ENCODE measurements at places on chromosomes 3 and 15.

GRCh38 chr3:126050050-126050392 lies 33.9 kb downstream of the SLC41A3 start:
- no peak for DNase-seq

GRCh38 chr15:90921887-90922286 lies 10.5 kb downstream of the HDDC3 start:
- no peak for DNase-seq

DNA sequence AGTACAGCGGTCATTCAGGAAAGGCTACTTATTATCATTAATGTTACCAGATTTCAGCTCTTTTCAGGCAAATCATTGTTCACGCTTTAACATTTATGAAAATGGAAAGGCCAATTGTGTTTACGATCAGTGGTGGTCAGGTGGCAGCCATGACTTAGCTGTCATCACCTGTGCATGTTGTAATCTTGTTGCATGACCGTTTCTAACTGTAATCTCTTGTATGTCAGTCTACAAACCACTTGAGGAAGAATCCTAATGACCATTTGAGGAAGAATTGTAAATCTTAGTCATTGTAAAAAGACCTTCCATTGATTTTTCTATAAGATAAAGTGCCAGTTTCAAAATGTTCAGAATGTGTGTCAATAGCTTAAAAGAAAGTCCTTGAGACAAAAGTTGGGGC lies 100.4 kb downstream of the SERPINI1 start:
- DNase-seq: no peak

DNA sequence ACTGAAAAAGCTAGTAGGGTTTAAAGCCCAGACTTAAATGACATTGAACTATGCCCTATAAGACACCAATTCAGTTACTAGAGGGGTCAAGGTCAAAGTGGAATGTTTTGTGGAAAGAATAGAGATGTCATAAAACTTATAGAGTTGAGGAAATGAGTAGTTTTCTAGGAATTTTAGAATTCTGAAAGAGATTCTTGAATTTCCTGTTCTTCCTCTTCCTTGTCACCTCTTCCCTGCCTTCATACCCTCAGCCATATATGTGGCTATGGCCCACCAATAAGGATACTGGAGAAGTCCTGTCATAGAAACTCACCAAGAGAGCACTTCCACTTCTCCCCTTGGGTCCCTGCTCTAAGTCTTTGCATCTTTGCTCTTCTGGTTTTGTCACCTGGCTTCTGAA lies 104.9 kb upstream of the TGFBR2 start:
- no peak for DNase-seq

GRCh38 chr3:135516143-135516542 lies 449.4 kb upstream of the PPP2R3A start:
- DNase-seq: no peak

DNA sequence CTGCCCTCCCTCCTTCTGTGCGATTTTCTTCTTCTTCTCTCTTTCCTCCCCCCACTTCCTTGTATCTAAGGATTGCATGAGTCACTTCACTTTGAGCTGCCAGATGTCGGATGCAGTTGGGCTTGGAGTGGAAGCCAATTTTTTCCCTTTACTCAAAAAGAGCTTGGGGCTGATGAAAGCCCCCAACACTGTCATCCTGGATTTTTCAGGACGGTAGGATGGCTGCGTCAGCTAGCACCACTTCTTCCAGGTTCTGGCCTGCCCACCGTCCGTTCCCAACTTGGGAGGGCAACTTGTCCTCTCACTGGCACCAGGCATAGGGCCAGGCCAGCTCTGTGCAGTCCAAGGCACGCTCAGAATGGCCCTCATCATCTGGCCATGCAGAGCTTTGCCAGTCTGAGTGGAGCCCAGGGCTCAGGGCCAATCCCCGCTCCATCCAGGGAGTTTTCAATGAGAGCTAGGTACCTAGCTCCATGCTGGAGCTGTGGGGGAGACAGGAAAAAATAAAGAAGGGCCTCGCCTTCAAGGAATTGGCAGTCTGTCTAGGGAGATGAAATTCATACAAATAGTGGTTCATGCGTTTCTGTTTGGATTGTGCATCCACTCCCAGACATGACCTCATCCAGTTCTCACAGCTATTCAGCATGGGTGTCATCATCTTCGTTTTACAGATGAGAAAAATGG lies 47.7 kb upstream of the INSYN1 start:
- no peak for DNase-seq

- DNase-seq: no peak
These were observed 21.1 kb downstream of the C3orf62 start for GRCh38 chr3:49255718-49256511.

Data from activated naive CD4-positive, alpha-beta T cell treated with Interleukin-2 at 50 U/mL for 16 hours (primary cell).